ENCODE measurements at places on chromosomes 13 and 19.

DNA sequence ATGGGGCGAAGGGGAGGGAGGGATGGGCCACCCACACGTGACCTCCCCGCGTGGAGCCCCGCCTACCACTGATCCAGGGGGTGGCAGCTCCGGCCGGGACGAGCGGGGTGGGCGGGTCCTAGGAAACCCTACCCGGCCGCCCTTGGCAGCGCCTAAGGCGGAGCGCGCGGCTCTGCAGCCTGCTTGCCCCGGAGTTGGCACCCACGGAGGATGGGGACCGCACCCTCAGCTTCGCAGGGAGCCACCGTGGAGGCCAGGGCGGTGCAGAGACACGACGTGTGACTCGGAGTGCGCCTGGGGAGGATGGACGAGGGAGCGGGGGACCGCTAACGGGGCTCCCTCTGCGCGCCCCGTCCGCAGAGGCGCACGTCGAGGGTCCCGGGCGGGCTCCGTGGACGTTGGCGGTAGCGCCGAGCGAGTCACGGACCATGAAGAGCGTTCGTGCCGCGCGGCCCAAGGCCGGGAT lies at the start of gene RGS9BP:
TSS of gene RGS9BP (plus strand) at position 129 of the 466 bp plus-strand sequence. CDS start 416 bp downstream, outside the sequence.
- peak; percentile 45 for DNase-seq

DNA sequence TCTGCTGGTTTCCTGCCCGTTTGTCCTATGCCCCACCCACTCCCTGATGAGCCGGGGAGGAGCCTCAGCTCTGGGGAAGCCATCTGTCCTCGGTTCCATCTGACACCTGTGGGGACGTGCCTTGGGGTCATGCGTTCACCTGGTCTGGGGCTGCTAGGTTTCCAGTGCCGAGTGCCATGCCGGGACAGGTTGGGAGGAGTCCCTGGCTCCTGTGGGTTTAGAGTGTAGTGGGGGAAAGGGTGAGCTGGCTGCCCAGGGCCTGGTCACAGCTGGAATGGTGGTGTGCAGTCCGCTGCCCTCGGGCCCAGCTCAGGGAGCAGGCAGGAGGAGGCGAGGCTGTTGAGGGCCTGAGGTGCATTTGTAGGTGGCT lies 2.5 kb downstream of the KDM4B start:
- no peak for DNase-seq

GRCh38 chr19:43318796-43319314 lies 34.6 kb upstream of the CD177 start:
- no peak for DNase-seq

GRCh38 chr13:101383595-101383994 lies 32.7 kb downstream of the NALCN start:
- DNase-seq, result no peak

- DNase-seq, result no peak
Measured at GRCh38 chr19:55482967-55483705, 1.9 kb upstream of the NAT14 start.

GRCh38 chr13:73367886-73368285 lies 309.1 kb downstream of the KLF5 start:
- no peak for DNase-seq

DNA sequence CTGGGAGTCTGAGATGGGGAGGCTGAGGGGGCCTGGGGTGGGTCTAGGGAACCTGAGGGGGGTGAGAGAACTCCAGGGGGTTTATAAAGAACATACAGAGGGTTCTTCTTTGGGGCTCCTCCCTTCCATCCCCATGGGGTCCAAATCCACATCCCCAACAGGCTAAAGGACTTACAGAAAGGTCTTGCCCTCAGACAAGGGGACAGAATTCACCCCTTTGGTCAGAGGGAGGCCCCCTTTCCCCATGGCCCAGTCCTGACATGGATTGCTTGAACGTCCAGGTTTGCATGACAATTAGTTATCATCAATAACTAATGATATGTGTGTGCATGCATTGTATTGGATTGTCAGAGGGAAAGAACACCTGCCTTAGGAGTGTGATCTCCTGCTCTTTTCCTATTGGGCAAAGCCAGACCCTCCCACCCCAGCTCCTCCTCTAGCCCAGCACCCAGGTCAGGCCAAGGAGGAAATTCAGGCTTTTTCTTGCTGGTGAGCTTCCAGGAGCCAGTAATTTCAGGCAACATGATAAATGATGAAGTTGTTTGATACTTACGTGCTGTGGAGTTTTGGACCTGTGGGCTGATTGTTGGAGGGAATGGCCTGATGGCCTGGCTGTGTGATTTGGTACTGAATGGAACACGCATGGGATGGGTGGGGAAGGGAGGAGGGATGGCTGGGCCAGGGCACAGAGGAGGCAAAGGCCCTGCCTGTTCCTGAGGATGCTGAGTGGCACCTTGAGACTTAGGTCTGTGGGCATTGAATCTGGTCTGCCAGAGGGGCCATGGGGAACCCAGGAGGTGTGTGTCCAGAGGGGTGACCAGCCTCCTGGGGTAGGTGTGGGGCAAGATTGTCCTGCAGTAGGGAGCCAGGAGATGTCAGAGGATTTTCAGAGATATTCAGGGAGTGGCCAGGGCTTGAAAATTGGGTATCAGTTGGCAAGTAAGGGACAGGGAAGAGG lies 1.1 kb downstream of the KLHL26 start:
- DNase-seq, result no peak

GRCh38 chr13:113741191-113741668 lies 17.8 kb upstream of the TMEM255B start:
- no peak for DNase-seq

DNA sequence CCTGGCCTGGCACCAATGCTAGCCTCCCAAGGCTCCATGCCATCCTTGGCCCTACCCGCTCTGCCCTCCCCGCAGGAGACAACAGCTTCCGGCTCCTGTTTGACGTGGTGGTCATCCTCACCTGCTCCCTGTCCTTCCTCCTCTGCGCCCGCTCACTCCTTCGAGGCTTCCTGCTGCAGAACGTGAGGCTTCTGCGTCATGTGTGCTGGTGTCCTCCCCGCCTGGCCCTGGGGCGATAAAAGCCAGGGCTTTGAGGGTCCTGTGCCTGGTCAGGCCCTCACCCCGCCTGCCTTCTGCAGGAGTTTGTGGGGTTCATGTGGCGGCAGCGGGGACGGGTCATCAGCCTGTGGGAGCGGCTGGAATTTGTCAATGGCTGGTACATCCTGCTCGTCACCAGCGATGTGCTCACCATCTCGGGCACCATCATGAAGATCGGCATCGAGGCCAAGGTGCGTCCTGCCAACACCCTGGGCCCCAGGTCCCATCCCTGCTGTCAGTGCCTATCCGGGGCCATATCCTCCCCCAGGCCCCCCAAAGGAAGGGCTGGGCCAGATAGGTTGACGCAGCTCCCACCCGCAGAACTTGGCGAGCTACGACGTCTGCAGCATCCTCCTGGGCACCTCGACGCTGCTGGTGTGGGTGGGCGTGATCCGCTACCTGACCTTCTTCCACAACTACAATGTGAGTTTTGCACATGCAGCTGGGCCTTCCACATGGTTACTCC lies 6.3 kb downstream of the MCOLN1 start:
- DNase-seq, result no peak

GRCh38 chr19:1362387-1363257 lies 21.1 kb upstream of the NDUFS7 start:
- no peak for DNase-seq

DNA sequence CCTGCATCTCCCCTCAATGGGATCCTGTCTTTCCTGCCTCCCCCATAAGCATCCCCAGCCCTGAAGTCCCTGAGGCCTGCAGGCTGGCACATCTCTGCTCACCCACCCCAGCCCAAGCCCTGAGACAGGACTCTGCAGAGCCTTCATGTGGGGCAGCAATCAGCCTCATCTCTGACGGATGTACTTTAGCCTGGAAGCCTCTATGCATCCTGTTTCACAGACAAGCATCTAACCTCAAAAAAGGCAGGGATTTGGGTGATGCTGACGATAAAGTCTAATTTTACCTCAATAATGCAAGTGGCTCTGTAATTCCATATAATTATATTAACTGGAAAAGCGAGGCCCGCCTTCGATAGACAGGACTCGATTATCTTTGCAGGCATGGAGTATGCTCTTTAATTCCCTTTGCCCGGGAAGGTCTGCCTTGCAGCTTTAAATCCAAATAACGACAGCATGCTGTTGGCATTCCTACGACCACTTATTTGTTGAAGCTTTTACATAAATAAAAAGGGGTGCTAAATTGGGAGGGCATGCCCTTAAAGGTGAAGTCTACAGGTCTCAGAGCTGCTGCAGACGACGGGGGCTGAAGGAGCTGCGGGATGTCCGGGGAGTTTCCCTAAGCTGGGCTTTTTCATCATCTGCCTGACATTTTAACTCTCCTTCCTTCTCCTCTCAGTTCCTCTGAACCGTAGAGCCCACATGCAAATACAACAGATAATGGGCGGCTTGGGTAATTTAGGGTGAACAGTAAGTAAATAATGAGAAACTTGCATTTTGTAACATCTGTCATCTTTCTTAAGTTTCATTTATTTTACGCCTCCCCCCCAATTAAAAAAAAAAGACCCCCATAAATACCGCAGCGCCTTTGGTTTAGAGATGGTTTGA lies 211.5 kb downstream of the URI1 start:
- no peak for DNase-seq

DNA sequence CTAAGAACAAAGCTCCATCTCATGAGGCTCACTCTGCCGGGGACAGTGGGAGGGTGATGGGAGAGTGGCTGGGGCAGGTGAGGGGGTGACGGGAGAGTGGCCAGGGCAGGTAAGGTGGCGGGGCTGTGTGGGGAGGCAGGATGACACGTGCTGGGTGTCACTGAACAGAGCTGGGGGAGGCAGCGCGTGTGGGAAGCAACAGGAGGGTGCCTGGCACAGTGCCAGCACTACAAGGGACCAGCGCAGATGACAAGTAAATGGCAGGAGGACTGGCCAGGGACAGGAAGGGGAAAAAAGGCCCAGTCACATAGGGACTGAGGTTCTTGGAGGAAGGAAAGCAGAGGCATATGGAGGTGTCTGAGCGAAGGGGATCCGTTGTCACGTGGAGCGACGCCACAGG lies 129.9 kb downstream of the RNF17 start:
- no peak for DNase-seq

DNA sequence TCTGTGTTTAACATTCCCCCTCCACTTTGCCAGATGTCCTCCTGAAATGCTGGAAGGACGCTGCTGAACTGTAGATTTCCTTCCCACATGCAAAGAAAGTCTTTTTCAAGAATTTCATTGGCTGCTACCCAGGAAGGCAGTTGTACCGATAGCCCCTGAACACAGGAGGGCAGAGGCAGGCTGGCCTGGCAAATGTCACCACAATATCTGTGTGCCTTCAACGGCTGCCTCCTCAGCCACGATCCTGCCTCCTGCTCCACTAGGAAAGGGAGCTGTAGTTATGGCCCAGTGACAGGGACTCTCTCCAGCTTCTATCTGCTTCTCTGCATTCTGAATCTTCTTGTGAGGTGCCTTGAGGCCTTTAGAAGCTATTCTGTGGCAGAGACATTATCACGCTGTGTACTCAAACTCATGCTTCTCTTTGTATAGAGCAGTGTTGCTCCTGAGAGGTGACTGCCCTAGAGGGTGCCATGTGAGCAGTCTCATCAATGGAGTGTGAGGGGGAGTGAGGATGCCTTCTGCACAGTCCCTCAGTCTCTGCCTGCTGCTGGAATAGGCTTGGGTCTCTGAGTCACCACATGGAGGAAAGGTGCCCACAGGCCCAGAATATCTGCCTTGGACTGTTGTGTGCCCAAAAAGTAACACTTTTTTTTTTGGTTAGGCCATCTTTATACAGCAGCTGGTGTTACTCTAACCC lies 279.8 kb downstream of the DNAJC15 start:
- no peak for DNase-seq

DNA sequence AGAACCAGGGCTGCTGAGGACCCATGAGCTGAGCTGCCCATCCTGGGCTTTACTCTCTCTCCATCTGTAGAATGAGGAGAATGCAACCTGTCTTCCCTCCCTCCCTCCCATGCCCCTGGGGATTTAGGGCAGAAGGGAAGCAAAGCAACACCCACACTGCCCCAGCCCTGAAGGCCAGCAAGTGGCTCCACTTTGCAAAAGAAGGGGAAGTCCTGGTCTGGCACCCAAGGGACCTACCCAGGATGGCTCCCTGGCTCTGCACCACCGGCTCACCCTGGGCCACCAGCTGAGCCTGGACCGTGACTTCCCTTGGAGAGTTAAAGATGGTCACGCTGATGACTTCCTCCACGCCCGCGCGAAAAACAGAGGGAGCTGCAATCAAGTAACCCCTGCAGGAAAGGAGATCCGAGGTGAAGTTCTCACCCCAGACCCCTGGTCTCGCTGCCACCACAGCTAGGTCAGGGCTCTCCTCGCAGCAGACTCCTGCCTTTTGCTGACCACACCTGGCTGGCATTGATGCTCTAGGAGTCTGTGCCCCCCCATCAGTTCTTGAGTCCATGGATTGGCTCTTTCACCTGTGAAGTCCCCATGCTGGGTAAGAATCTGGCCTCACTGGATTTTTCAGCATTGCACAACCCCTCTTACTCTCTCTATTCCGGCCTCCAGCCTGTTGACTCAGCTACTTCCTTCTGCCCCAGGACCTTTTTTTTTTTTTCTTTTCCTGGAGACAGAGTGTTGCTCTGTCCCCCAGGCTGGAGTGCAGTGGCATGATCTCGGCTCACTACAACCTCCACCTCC lies 4.6 kb downstream of the CPAMD8 start:
- DNase-seq, result no peak

- no peak for DNase-seq
Measured at GRCh38 chr19:14561847-14562351, 10.0 kb downstream of the NDUFB7 start.

- DNase-seq, result no peak
Measured at GRCh38 chr13:97856304-97856675, 97.2 kb upstream of the IPO5 start.

GRCh38 chr19:2064395-2064787 lies 13.3 kb upstream of the MKNK2 start:
- DNase-seq, result no peak

GRCh38 chr13:71469626-71470025 lies 397.4 kb downstream of the DACH1 start:
- no peak for DNase-seq

DNA sequence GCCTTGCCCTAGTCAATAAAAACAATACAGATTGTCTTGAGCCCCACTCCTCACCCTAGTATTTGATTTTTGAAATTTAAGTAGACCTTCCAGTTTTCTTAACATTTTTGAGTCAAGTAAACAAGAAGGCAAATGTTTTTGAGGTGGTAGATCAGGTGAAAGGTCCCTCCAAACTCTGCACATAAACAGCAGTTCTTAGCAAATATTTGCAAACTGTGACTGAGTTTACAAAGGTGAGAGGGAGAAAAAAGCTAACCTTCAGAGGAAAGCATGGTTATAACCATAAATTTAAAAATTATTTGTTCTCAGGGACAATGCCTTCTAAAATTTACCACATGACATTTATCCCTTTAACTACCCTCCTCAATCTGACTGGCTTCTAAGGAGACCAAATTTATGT lies 84.6 kb upstream of the PCDH17 start:
- no peak for DNase-seq

All from effector memory CD8-positive, alpha-beta T cell (primary cell).